ENCODE measurements at places on chromosomes 4 and X. TPM values are rescaled to one million over a fixed set of nuclear protein-coding genes. Genes with fewer than 3 reads are reported as not detected.

GRCh38 chr4:32440391-32440790, 1720.2 kb downstream of the PCDH7 start:
- DNase-seq, result no peak

GRCh38 chr4:30600246-30601017, 119.7 kb upstream of the PCDH7 start:
- no peak for DNase-seq

DNA sequence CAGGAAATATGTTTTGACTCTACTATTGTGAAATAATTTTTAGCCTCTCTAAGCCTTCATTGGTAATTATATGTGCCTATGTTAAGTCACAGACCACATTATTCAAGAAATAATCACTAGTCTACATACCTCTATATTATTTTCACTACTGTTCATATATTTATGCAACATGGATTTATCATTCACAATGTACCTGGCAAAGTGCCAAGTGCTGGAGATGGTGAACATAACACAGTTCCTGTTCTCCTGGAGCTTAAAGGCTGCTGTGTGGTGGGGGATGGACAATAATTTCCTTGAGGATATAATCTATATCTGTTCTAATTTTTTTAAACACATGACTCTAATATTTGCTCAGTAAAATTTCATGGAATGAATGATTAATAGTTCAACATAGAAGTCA, 527.7 kb upstream of the CXorf51A start:
- DNase-seq, result no peak

GRCh38 chr4:11847167-11847566, 418.5 kb upstream of the HS3ST1 start:
- DNase-seq, result no peak

DNA sequence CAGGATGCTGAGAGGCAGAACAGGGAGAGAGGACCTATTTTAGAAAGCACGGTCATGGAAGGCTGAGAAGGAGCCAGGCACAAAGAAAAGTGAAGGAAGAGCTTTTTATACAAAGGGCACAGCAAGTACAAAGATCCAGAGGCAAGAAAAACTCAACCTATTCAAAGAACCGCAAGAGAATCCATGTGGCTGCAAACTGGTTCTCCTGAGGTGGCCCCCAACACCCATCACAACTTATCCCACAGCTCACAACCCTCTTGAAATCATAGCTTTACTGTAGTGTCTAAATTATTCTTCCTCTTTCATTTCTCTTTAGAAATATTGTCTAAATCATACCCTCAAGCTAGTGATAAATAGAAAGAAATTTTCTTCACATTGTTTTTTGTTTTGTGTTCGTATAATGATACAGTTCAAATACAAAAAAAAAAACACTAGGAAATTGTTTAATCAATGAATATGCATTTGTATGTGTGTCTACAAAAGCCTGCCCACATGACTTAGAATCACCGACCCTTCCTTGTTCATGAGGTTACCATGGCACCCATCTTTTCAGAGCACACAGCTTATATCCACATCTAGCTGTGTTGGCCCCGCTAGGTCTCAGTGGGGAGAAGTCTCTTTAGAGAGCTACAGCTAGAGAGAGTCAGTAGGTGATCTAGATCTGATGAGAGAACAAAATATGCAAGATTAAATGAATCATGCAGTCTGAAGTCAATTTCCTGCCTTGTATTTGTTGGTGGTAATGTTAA, 126.9 kb upstream of the DCLK2 start:
- DNase-seq, result no peak

DNA sequence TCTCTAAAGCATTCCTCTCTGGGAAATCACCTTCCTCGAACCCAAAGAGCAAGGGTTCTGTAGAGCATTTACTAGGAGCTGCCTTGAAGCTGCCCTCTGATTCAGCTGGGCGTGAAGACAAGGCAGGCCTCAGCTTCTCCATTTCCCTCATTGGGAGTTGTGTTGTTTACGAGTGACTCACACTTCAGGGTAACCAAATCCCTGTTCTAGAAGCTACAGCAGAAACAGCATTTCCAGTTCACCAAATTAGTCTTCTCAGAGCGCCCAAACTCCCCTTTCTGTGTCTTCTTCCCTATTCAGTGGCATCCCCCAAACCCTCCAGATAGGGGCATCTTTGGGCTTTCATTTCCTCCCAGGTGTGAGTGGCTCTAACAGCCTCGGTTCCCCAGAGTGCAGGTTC, 863 bp upstream of the XPNPEP2 start:
- DNase-seq, result no peak

DNA sequence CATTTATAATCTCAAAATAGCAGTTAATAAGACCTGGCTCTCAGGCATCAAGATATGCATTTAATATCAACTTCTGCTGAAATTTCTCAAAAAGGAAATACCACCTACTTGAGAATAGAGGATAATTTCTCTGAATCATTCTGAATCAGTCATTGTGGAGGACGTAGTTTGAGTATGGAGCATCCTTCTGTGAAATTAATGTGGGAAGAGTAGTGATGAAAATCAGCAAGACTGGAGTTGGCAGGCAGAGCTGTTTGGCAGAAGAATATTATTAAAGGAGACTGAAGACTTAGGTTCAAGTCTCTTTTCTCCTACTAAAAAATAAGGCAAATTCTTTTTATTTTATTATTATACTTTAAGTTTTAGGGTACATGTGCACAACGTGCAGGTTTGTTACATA, 325.6 kb upstream of the ATOH1 start:
- DNase-seq, result no peak

DNA sequence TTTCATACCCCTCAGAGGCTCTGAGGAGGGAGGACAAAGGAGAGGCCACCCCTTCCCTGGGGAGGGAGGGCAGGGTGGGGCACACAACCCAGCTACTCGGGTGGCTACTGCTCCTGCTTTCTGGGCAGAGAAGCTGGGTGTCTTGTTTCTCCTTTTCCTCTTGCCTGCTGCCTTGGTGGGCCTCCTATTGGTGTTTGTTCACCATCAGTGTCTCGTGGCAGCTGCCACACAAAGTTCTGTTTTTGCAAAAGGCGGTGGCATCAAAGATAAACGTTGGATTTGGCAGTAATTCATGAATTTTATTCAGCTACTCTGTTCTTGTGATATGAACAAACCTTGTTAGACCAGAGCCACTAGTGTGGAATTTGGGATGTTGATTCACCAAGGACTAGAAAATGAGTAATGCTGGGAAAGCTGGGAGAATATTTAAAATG, 153.0 kb upstream of the SCML1 start:
- DNase-seq, result peak; percentile 21

DNA sequence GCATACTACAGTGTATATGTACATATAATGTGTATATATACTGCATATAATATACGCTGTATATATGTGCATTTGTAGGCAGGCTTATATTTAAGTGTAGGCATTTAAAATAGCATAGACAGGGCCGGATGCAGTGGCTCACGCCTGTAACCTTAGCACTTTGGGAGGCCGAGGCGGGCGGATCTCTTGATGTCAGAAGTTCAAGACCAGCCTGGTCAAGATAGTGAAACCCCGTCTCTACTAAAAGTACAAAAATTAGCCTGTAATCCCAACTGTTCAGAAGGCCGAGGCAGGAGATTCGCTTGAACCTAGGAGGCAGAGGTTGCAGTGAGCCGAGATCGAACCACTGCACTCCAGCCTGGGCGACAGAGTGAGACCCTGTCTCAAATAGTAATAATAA, 78.4 kb downstream of the JAKMIP1 start:
- no peak for DNase-seq

DNA sequence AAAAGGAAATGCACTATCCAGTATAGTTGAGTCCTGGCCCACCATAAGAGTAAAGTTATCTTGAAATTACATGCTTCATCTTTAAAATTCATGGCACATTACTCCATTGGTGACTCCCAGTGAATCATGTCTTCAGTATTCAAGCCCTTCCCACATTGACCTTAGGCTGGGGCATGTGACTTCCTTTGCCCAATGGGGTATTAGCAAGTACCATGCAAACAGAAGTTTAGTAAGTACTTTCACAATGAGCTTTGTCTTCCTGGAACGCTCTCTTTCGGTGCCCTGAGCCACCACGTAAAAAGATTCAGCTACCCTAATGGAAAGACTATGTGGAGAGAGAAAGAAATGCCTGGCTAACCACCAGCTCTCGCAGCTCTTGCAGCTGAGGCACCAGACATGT, 235.4 kb downstream of the HNRNPD start:
- DNase-seq, result peak; percentile 5

DNA sequence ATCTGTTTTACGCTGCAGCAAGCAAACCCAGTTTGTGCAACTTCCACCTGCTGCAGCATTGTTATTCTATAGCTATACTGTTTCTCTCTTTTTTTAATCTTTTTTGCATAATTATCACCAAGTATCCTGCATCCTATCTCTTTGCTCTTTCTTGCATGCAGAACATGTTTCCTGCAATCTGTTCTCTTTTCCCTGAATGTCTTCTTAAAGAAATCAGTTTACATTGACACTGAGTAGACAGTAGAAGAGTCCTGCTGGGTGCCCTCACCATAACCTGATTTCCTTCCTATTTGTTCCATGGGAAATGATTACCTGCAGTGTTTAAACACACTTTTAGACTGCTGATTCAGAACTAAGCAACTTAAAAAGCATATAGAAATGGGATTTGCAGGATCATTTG, 964.7 kb downstream of the PCDH19 start:
- no peak for DNase-seq

DNA sequence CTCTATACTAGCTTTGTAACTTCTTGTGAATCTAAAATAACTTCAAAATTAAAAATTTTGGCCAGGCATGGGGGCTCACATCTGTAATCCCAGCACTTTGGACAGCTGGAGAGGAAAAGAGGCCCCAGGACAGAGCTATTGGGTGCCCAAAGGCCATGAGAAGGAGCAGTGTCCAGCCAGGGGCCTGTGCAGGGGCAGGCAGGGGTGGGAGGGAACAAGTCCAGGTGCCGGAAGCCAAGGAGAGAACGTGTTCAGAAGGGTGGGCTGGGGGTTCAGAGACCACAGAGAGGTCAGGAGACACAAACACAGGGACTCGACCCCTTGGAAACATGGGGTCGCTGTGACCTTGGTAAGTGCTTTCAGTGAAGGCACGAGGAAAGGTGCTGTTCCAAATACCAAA, 138.9 kb downstream of the EVC2 start:
- no peak for DNase-seq

DNA sequence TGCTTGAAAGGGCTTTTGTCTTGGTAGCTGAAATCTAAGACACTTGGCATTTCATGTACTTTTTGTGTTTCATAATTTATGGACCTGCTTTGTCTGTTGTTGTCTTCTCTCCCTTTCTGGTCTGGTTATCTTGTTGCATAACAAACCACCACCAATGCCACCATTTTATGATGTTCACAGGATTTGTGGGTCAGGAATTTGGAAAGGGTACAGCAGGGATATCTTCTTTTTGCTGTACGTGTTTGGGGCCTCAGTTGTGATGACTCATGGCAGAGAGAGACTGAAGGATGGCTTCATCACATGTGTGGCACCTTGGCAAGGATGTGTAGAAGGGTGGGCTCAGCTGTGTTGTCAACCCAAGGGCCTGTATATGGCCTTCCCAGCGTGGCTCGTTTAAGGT, 35.2 kb downstream of the KDM6A start:
- DNase-seq, result no peak

DNA sequence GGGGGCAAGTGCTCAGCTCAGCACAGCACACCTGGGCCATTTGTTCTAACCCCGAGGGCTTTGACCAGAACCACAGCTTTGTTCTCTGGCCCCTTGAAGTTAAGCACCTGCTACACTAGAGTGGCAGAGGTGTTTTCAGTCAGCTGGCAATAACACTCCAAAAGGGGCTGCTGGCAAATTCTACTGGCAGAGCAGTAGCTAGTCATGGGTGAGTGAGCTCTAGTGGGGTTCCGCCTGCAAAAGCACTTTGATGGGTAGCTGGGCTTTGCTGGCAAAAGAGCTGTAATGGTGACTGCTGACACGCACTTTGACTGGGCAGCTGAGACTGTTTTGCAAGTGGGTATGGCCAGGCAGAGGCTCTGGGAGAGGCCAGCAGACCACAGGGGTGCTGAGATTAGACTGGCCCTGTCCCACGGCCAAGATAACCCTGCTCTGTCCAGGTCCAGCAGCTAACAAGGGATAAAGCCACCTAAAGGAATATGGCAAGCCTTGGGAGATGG, 65.2 kb upstream of the TENT5D start:
- no peak for DNase-seq

DNA sequence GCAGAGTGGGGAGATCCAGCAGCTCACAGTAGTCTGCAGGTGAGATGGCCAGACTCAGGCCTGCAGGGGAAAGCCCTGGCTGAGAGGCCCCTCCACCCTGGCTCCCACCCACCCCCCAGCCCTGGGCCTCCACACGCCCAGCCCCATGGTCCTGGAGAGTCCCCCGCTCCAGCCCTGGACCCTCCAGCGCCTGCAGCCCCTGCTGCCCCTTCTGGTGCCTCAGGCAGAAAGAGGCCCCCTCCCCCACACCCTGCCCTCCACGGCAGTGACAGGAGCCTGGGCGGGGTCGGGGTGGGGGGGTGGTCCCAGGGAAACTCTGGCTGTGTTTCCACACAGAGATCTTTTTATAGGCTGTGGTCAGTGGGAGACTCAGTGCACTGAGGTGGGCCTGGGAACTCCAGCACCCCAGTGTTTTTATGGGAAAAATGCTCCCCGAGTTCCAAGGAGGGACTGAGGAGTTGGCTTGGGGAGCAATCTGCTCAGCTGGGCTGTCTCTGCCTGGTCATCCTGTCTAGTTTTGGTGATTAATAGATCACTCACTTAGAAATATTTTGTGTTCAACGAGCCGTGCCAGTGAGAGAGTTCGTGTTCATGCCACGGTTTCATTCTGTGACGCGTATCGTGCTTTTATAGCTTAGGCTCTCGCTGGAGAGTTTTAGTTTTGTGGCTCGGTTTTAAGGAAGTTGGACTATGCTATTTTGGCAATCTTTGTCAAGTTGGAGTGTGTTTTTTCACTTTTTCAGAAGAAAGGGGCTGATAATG, 53.1 kb upstream of the HGFAC start:
- no peak for DNase-seq

- peak; percentile 24 for DNase-seq
Observed at GRCh38 chr4:168769416-168769815, 240.6 kb downstream of the CBR4 start.

- no peak for DNase-seq
Observed at GRCh38 chr4:158490629-158491028, 31.1 kb upstream of the RXFP1 start.

DNA sequence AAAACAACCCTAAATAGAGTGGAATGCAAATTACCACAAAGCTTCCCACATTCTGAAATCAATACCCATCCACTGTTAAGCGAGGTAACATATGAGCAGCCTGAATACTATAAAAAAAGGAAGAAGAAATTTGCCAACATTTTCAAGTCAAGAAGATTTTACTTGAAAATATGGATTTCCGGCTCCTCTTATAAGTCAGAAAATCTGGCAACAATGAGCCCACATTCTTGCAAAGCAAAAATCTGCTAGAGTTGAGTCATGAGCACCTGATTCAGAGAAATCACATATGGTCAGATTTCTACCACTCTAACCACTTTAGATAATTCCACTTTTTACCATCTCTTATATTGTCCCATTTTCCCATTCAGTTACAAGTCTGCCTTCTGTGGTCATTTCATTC, 395.7 kb downstream of the DTHD1 start:
- DNase-seq, result no peak

The ATG4A gene
- polyA plus RNA-seq, result 6.7 TPM

The NPY2R gene
- 0.07 TPM for polyA plus RNA-seq

The TBC1D9 gene
- polyA plus RNA-seq, result 5.6 TPM

The TSPAN6 gene
- polyA plus RNA-seq, result 51.7 TPM

The PPP1R3F gene
- 3.5 TPM for polyA plus RNA-seq

The UGT2B15 gene
- polyA plus RNA-seq, result 0.08 TPM

The HCCS gene
- polyA plus RNA-seq, result 61.8 TPM

The RNF175 gene
- not detected for polyA plus RNA-seq
